ENCODE measurements at places on chromosomes 2 and 18. TPM values are rescaled to one million over a fixed set of nuclear protein-coding genes. Genes with fewer than 3 reads are reported as not detected.

The TMEM163 gene
- total RNA-seq, result 0.57 TPM

The ZCCHC2 gene
- 71.5 TPM for total RNA-seq

The UGT1A4 gene
- total RNA-seq, result not detected

The GALM gene
- 28.3 TPM for total RNA-seq

The MSTN gene
- 0.10 TPM for total RNA-seq

The UCN gene
- 1.5 TPM for total RNA-seq

DNA sequence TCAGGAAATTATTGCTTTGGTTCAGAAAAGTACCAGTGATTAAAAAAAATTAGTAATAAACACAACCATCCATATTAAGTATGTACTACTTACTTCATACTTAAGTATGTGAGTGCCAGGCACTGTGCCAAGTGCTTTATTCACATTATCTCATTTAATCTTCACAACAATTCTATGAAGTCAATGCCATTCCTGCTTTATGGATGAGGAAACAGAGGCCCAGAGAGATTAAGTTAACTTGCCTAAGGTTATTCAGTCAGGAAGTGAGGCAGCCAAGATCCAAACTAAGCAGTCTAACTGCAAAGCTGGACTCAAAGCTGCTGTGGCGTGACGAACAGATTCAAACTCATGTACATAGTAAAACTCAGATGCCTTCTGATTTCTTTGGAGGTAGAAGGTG is 22.3 kb downstream of the DTNB start:
- no peak for DNase-seq

- no peak for DNase-seq
Observed at GRCh38 chr18:36527740-36528455, 230.4 kb downstream of the FHOD3 start.

DNA sequence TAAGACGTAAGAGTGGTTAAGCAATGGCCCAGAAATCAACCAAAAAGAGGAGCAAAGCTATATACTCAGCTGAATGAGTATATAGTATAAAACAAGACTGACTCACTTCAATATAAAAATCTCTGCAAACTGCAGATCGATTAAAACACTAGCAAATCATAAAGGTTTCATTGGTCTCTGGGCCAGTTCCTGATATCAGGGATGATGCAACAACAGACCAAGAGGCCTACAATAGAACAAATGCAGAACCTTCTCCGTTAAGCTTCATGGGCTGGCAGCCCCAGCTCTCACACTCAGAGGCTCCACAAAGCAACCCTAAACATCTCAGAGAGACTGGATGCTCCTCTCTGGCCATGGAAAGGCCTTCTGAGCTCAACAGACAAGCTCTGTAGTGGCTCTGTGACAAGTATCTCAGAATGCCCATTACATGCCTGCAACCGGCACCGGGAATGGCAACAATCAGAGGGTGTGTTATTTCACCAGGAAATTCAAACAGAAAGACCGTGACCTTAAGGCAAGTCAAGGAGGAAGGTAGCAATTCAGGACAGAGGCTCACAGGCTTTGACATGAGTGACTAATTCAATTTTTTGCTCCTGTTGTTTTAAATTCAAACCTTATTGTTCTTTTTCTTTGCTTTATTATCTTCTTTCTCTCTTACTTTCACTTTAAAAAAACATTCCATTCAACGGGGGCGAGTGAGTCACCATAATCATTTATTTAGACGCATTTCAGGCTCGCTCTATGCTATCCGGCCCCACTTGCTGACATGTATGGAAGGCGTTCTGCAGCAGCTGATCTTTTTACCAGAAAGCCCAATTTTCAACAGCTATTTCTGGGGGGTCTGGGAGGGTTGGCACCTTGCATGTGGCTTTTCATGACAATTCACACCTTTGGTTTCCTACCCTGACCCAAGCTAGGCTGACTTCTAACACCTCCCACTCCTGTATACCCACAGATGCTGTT is 15.1 kb downstream of the CYRIA start:
- DNase-seq, result no peak

DNA sequence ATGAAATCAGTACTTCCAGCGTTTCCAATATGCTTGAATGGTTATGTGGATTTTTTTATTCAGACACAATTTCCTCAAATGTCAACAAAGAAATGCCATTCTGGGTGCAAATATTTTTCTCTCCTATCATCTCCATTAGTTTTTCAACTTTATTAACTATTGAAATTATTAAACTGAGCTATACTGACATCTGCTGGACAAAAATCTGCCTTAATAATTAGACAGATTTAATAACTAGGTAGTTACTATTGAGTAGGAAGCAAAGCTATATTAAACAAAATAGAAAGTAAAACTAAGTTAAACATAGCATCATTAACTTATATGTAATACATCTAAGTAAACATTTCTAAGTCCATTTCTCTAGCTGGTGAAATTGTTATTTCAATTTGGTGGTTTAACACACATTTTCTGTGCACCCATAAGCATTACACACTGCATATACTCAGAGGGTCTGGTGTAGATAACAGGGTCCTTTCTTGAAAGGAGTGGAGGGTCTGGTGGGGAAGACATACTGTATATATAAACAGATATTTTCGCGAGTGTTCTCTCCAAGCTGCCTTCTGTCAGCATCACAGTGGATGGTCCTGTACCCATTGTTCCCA is 77.0 kb downstream of the LANCL1 start:
- no peak for DNase-seq

DNA sequence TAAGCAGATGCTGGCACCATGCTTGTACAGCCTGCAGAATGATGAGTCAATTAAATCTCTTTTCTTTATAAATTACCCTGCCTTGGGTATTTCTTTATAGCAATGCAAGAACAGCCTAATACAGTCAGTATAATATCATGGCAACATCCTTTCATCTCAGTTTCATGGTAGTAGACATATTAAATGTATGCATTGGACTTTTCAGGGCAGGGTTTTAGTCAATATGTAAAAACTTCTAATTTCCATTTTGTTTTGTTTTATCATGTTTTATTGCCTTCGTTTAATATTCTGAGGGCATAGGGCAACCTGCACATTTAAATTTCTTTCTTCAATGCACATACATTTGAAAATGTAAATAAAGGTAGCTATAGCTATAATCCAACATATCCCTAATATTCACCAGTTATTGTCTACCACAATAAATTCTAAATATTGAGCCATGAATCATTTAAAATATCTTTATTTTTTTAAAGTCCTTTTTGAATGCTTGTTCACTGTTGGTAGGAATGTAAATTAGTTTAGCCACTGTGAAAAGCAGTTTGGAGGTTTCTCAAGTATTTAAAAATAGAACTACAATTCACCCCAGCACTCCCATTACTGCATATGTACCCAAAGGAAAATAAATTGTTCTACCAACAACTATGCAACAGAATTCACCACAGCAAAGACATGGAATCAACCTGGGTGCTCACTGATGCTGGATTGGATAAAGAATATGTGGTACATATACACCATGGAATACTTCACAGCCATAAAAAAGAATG is 41.8 kb upstream of the GRB14 start:
- DNase-seq, result no peak

GRCh38 chr18:58967751-58968254 is 103.1 kb downstream of the ZNF532 start:
- no peak for DNase-seq

DNA sequence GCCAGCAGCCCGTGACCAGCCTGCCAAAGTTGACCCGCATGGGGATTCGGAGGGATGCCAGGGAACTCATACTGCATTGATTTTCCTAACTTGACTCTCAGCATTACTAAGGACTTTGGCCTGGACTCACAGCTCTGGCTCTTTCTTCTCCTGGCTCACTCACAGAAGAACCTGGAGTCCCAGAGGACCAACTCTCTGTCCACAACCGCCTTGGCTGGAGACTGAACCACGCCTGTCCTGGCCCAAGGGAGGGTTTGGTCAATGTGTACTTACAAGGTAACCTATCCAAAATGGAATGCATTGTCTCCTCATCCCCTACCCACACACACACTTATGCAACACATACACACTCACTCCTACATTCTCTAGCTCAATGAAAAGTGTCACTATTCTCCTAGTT is 135.6 kb upstream of the KLHL29 start:
- DNase-seq, result no peak
